ENCODE measurements at places on chromosomes 5 and 9.
A peak's percentile ranks its signal among the peaks of the same experiment; 100 is the strongest.

DNA sequence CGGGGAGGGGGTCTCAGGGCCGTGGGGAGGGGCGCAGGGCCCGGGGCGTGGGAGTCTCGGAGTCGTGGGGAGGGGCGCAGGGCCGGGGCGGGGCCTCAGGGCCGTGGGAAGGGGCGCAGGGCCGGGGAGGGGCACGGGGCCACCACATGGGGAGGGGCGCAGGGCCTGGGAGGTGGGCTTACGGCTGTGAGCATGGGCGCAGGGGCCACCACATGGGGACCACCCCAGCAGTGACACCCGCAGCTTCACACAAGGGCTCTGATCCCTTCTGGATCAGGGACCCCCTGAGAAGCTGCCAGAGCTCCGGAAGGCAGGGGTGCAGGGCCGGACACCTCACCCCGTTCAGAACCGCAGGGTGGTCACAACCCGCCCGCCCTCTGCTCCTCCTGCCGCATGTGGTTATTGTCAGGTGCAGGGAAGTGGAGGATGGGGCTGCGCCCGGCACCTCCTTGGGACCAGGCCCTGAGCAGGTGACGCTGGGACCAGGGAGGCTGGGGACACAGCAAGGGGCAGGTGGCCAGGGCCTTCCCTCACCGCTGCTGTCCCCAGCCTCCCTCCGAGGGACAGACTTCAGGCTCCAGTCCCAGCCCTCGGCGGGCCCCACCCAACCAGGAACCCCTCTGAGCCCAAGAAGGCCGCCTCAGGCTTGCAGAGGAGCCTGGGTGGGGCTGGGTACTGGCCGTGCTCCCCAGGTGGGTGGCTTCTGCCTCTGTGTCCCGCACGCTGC is 53.7 kb downstream of the EXD3 start:
- no peak overlapping the region for H3K27ac ChIP-seq
- DNase-seq: peak; percentile 11
- H3K27me3 ChIP-seq: no peaks in the 10 kb centered on the region
- H3K36me3 ChIP-seq: no peaks in the 10 kb centered on the region
- no peak overlapping the region for H3K4me3 ChIP-seq

DNA sequence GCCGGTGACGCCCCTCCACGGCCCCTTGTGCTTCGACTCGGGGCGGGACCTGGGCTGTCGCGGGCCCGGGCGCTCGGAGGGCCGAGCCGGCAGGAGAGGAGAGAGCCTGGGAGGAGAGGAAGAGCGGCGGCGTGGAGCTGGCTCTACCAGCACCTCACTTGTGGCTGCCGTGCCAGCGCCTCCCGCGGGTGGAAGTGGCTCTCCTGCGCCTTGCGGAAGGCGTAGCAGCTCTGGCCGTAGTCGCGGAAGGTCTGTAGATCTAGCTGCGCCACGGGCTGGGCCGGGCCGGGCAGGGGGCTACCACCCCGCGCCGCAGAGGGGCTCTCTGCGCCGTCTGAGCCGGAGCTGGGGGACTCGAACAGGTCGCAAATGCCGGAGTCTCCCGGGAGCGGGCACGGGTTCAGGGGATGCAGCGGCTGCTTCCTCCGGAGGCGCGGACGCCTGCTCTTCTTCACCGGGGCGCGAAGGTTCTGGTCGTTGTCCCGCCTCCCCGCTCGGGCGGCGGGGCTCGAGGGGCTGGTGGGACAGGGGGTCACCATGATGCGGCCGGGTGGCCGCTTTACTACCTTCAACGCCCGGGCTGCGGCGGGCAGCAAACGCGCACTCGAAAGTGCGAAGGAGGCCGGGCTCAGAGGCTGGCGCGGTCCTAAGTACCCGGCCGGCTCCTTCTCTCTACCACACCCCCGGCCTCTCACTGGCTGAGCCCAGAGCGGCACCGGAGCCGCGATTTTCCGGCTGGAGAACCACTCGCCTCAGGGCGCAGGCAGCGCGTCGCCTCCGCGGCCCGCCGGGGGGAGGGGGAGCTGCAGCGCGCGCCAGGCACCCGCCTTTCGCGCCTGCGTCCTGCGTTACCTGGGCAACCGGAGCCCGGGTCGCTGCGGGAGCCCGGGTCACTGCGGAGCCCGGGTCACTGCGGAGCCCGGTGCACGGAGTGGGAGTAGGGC is at the start of gene CCNO:
Gene CCNO (minus strand): TSS at position 624 of the 944 bp plus-strand sequence. CDS start 85 bp downstream, at position 539.
- H3K36me3 ChIP-seq: no peaks in the 10 kb centered on the region
- peak; percentile 61 for DNase-seq
- peak within 1 kb of the TSS; percentile 40 for H3K4me3 ChIP-seq
- peaks cover 13% of the 10 kb centered on the region for H3K4me1 ChIP-seq
- no peaks in the 10 kb centered on the region for H3K27me3 ChIP-seq
- peak within 1 kb of the TSS; percentile 57 for H3K27ac ChIP-seq

DNA sequence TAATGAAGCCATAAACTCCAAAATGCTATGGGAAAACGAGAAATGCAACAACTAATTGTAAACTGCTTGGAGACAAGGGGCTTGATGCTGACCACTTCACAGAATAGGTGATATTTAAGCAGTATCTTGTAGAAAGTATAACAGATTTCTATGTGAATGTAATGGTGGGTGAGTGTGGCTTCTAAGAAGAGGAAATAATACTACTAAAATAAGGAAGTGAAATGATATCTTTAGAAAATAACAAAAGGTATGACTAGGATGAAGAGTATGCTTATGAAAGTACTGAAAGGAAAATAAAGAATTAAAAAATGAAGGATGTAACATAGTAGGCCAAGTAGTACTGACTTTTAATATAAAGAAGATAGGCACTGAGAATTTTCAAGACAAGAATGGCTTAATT is 94.2 kb downstream of the AGTPBP1 start:
- no peaks in the 10 kb centered on the region for H3K27me3 ChIP-seq
- no peak for DNase-seq
- H3K36me3 ChIP-seq: no peaks in the 10 kb centered on the region
- H3K27ac ChIP-seq: no peak overlapping the region
- no peak overlapping the region for H3K4me3 ChIP-seq
- no peaks in the 10 kb centered on the region for H3K4me1 ChIP-seq

- H3K27ac ChIP-seq: no peak overlapping the region
- no peaks in the 10 kb centered on the region for H3K4me1 ChIP-seq
- no peak overlapping the region for H3K4me3 ChIP-seq
- DNase-seq: no peak
Observed at GRCh38 chr9:75064307-75065025, 23.5 kb downstream of the NMRK1 start.

All from ovary (tissue), 10 donors.